Astrocyte of the spinal cord (primary cell): ENCODE measurements at places on chromosomes 12 and 14.

DNA sequence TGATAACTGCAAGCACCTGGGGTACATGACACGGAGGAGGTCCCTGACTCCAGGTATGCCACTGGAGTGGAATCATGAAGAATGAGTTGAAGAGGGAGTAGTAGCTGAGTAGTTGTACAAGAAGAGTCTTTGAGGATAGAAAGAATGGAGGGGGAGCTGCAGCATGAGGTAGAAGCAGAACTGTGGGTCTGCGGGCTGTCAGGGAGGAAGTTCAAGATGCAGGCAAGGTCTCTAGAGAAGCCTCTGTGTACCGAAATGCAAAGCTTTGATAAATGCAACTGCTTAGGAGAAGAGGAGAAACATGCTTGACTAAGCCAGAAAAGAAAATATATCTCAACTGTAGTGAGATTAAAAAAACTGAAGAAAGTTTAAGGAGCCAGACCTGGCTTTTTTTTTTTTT, 91.5 kb downstream of the CPNE8 start:
- no peak for DNase-seq

- no peak for DNase-seq
Observed at GRCh38 chr12:30820406-30820946, 65.7 kb upstream of the CAPRIN2 start.

GRCh38 chr12:42730291-42730690, 140.7 kb upstream of the PRICKLE1 start:
- DNase-seq = peak; percentile 67

DNA sequence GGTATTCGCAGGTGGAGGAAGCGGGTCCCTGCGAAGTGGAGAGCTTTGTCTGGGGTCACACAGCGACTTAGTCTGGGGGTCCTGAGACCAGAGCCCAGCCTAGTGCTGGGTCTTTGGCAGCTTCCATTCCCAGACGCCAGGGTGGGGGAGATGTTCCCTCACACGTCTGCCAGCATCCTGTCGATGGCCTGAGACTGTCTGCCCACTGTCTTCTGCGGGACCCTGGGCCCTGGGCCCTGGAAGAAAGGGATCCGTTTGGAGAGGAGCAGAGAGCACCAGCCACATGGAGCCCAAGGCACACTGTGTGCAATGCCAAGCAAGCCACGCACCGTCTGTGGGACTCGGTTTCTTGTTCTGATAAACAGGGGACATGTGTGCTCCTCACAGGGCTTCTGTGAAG, 197.2 kb downstream of the KIF26A start:
- no peak for DNase-seq

- DNase-seq = no peak
Observed at GRCh38 chr12:96570579-96570978, 81.2 kb downstream of the CFAP54 start.

DNA sequence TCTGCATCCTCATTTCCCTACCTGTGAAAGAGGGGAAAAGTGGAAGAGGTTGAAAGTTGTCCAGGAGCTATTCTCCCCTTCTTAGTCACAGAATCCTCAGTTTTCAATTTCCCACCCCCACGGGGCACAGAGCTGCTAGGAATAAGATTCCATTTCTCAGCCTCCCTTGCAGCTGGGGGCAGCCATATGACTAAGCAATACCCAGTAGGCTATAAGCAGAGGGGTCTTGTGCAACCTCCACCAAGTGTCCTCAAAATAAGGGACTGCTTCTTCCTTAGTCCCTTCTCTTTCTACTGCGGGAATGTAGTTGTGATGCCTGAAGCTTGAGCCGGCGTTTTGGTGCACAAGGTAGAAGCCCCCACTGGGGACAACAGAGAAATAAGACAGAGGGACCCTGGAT, 40.9 kb downstream of the VWF start:
- no peak for DNase-seq

- DNase-seq = no peak
Observed at GRCh38 chr12:89789862-89790261, 81.2 kb upstream of the ATP2B1 start.

DNA sequence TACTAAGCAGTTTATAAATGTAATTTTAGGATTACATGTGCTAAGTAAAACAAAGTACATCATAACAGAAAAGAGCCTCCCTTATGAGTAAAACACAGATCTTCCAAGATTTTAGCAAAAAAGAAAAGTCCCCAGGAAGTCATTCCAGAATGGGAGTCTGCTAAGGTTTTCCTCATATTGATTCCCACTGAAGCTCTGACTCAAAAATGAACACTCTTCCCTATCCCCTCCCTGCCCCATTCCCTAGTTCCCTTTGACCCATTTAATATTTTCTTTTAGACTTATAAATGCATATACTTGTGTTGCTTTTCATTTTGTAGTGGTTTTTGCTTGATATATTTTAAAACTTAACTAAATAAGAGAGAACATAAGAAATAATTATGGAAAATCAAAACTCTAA, 40.1 kb downstream of the PTGER2 start:
- DNase-seq = no peak

DNA sequence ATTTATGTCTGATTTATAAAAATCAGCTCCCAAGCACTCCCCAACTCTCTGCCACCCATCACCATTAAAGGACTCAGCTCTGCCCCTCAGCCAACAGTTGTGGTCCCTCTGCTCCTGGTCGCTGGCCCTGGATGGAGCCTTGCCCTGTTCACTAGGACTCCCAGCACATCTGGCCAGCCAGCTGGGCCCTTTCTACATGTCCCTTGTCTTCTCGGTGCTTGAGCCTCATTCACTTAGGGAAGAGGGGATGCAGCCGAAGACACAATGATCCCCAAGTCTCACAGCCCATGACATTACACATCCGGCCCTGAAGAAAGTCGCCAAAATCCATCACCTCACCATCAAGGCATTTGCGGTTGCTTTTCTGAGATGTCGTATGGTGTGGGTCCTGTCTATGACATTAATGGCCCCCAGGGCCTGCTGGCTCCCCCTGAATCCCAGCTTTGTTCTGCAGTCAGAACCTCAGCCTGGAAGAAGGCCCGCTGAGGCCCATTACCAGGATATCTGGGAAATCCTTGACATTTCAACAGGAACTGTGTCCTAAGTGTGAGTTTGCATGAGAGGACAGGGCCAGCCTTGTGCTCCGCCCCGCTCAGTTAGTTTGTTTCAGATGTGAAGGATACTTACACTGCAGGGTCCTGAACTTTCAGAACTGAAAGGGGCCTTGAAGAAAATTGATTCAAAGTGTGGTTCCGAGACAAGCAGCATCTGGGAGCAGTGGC, 19.1 kb downstream of the TSPAN11 start:
- no peak for DNase-seq

DNA sequence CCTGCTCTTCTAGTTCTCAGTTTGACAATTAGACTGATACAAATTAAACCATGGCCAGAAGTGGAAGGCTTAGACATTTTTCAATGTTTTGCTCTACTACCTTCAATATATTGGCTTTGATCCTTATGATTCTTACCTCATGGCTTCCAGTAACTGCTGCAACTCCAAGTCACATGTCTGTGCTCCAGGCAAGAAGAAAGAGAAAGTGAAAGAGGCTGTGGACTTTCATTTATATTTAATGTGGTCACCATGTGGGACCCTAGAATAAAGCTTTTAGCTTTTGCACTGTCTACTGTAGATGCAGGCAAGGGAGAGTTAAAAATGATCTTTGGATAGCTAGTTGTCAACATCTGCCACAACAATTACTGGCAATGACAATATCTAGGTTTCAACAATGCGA, 214.3 kb upstream of the PDE3A start:
- peak; percentile 24 for DNase-seq

GRCh38 chr14:71290960-71291466, 383.8 kb downstream of the PCNX1 start:
- DNase-seq = peak; percentile 90

GRCh38 chr12:47017901-47018475, 61.4 kb upstream of the PCED1B start:
- no peak for DNase-seq

DNA sequence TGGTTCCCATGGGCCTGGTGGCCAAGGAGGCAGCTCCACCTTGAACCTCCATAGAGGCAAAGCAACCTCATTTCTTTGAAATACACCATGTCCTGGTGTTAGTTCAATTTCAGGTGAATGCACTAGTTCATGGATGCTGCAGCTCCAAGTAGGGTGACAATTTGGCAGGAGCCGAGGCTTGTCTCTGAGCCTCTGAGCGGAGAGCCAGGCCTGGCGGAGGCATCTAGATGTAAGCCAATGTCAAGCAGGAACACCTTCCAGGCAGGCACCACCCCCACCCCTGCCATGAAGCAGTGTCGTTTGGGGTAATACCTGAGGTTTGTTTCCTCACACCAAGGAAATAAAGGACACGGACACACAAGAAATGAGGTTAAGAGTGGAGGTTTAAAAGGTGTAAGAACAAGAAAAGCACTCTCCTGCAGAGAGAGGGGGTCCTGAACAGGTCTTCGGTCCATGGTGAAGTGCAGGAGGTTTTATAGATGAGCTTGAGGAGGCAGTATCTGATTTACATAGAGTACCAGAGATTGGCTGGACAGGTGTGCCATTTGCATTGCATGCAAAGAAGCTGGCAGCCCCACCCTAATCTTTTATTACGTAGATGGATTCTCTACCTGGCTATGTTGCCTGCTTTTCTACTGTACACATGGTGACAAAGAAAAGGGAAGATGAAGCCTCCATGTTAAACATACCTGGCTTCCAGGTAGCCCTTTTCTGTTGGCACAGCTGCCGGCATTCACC, 60.3 kb downstream of the RIN3 start:
- no peak for DNase-seq

DNA sequence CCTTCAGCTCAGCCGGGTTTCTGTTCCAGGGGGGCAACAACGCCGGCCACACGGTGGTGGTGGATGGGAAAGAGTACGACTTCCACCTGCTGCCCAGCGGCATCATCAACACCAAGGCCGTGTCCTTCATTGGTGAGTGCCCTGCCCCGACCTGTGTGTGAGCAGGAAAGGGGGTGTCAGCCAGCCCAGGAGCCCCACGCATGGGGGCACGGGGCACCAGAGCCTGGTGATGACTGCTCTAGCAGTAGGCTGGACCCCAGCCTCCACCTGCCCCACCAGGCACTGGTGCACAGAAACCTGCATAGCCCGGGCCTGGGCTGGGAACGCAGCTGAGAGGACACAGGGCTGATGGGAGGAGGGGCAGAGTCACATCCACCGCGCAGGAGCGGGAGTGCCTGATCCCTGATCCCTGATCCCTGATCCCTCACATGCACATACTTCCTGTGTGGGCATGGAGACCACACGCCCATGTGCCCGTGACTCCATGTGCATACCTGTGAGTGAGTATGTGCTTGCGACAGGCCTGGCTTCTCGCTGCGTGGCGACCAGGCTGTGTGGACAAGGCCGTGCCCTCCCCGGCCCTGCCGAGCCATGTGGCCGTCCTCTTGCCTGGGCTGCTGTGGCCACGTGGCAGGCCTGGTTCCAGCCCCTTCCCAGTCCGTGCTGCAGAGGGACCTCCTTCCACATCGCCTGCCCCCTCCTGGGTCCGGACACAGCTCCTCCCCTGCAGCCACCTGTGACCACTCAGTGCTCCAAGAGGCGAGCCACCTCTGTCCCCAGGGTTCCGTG, 11.2 kb downstream of the ADSS1 start:
- no peak for DNase-seq

GRCh38 chr14:102822311-102822863, 45.1 kb downstream of the TRAF3 start:
- DNase-seq = no peak

GRCh38 chr14:56826214-56826613, 15.9 kb upstream of the OTX2 start:
- DNase-seq = no peak

DNA sequence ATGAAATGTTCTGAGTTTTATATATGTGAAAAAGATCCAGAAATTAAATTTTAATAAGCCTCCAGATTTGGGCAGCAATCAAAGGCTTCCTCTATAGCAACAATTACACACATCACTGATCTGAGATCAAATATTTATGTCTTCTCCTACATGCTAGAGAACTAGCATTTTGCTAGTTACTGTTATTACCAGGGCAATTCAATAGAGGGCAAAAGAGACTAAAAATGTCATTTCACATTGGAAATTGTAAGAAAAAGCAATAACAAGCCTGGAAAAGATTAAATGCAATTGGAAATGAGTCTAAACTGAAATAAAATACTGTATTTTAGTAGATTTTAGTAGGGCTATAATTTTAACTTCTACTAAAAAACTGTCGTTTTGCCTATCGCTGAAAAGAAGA, 32.6 kb upstream of the ANO6 start:
- DNase-seq = peak; percentile 49

GRCh38 chr14:57578801-57579200, 85.1 kb upstream of the CCDC198 start:
- DNase-seq = no peak

- no peak for DNase-seq
Observed at GRCh38 chr14:100141098-100141497, 18.3 kb downstream of the DEGS2 start.

GRCh38 chr12:77116277-77116676, 50.9 kb upstream of the E2F7 start:
- DNase-seq = peak; percentile 46

GRCh38 chr12:63849641-63850040, 5.1 kb downstream of the SRGAP1 start:
- DNase-seq = no peak

DNA sequence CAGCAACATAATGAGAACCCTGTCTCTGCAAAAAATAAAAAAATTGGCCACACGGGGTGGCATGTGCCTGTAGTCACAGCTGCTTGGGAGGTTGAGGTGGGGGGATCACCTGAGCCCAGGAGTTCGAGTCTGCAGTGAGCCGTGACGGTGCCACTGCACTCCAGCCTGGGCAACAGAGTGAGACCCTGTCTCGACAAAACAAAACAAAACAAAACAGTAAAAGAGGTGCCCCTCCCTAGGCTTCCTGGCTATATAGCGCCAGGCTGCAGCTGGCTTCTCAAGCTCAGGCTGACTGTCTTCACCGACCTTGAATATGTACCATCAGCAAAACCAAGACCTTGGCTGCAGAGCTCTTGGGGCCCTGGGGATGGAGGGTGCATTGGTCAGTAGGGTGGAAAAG, 29.4 kb downstream of the TSPAN9 start:
- DNase-seq = no peak
